ENCODE measurements at places on chromosomes 3 and 15. TPM values are rescaled to one million over a fixed set of nuclear protein-coding genes. Genes with fewer than 3 reads are reported as not detected.

- DNase-seq: no peak
Observed at GRCh38 chr15:41633609-41634008, 26.6 kb upstream of the MGA start.

- DNase-seq: no peak
Observed at GRCh38 chr15:42736178-42736792, 643 bp downstream of the CDAN1 start.

DNA sequence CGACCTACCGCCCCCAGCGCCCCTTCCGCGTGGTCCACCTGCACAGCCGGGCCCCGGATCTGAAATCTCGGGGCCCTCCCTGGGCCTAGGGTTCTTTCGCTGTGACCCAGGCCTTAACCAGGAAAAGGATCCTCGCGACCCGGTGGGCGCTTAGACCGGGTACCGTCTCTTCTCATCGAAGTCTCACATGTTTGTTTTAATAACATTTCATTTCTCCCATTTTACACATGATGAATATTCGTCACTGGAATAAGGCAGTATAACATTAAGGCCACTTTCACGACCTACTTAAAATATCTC is 277 bp upstream of the DALRD3 start:
- no peak for DNase-seq

DNA sequence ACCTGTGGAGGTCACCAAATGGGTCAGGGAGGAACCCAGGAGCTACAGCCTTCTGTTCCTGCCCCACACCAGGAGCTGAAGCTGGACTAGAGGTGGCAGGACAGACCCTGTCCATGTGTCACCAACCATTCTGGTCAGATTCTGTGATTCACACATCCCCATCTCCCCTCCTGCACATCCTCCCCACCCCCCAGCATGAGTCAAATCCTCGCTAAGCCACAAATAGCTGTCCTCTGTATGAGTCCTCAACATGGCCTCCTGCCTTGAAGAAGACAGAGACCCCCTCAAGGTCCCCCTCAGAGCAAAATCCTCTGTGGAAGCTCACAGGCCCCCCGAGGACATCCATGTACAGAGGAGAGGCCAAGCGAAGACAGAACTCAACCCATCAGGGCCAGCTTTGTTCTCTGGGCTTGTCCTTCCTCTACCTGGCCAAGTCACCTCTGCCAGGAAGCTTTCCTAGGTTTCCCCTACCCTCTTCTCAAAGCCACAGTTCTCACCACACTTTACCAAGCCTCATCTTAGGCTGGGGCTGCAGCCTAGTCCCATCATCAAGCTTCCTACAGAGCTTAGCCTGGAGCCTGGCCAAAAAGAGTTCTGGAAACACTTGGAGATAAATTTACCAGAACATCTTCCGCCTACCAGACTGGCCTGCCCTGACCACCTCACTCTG is 17.1 kb downstream of the CACNA2D2 start:
- DNase-seq: no peak

- no peak for DNase-seq
Observed at GRCh38 chr3:172517859-172518466, 5.3 kb downstream of the TNFSF10 start.

DNA sequence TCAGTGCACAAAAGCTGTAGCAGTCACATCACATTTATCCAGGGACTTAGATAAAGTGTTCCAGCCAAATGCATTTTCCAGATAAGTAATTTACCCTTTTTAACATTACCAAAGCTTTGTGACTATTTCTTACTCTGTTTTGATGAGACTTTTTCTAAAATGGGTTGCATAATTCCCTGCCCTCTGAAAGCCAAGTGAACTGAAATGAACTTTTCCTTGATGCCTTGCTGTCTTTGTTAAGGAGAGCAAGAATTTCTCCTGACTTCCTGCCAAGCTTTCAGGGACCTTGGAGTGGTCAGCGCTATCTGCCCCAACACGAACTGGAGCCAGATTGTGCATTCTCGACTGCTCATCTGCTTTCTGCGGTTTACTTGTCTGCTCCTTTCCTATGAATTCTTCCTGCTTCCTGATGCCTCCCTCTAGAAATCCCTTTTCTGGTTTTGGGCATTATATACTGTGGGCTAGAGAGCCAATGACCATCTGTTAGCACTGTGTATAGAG is 34.8 kb downstream of the EIF4E3 start:
- no peak for DNase-seq

DNA sequence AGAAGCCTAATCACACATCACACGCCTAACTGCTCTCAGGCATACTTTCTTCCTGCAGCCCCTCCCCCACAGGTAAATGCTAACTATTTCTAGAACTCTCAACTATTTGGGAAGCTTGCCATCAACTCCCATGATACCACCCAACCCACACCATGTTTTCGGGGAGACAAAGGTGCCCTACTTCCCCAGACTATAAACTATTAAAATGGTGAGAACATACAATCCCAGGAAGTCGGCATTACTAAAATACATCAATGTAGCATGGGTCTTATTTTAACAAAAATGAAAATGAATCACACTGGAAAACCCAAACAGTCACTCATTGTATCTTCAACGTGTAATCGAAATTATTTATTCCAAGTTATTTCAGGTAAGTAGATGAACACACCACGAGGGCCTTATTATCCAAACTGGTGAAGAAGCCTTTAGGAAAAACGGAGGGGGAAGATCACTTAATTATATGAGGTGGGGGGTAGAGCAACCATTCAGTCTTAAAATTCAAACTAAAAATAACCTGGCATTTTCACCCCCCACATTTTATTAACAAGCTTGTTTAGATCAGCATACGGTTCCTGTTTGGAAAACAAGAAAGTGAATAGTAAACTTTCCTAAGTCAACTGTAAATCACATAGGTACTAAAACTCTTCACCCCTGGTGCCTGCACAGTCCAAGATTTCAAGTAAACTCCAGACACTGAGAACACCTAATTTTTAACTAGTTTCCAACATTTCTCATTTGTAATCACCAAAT is 1.9 kb downstream of the TBL1XR1 start:
- no peak for DNase-seq

SNX22 gene
- total RNA-seq: 4.2 TPM

MORC1 gene
- total RNA-seq: not detected

IL20RB gene
- 0.35 TPM for total RNA-seq
